Central memory CD8-positive, alpha-beta T cell (primary cell): ENCODE measurements at places on chromosomes 12 and 14.

DNA sequence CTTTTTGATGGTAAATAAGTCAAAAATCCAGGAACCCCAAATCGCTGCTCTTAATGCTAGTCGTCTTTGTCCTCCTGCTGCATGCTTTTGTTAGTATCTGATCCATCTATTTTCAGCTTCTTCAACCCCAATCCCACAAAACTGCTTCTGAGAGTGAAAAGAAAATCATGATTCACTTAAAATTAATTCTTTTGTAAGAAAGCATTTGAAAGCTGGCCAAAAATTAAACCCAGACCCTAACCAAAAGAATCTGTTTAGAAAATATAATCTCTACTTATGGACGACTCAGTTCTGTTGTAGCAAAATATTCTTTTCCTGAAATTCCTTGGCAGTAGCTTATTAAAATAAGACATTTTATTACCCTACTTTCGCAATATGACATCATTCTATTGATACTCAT lies 443.6 kb upstream of the SYT1 start:
- no peak for DNase-seq

- no peak for DNase-seq
These were observed 612.5 kb downstream of the FSCB start for GRCh38 chr14:43894534-43894933.

DNA sequence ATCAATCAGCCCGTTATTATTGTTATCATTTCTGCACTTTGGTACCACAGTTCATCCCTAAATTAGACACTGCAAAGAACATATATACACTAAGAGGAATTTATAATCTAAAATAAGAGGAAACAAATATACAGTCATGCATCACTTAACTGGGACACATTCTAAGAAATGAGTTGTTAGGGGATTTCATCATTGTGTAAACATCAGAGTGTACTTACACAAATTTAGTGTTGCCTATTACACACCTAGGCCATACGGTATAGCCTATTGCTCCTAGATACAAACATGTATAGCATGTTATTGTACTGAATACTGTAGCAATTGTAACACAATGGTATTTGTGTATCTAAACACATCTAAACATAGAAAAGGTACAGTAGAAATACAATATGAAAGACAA lies 190.5 kb downstream of the BMP4 start:
- no peak for DNase-seq

DNA sequence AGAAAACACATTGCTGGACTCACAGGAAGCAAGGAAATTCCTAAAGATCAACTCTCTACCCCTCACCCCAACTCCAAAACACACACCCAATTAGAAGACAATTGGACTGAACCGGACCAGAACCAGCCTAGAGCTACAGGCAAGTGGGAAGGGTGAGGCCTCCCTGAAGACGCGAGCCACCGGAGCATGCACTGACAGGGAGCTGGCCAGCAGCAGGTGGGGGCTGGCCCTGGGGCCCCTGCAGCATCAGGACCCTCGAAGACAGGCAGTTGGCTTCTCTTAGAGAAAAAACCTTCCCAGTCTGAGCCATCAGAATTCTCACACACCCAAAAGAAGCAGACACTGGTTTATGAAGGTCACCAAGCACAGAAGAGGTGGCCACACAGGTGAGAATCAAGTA lies 209.5 kb upstream of the DIO3 start:
- DNase-seq = no peak

- DNase-seq = no peak
These were observed 8.1 kb upstream of the PPP1R1A start for GRCh38 chr12:54596526-54596946.

GRCh38 chr12:130762319-130762675 lies 46.2 kb upstream of the RIMBP2 start:
- DNase-seq = no peak

- no peak for DNase-seq
These were observed 110.4 kb downstream of the SLC8A3 start for GRCh38 chr14:70078329-70078728.

GRCh38 chr14:104221071-104221625 lies 82.8 kb downstream of the KIF26A start:
- no peak for DNase-seq

DNA sequence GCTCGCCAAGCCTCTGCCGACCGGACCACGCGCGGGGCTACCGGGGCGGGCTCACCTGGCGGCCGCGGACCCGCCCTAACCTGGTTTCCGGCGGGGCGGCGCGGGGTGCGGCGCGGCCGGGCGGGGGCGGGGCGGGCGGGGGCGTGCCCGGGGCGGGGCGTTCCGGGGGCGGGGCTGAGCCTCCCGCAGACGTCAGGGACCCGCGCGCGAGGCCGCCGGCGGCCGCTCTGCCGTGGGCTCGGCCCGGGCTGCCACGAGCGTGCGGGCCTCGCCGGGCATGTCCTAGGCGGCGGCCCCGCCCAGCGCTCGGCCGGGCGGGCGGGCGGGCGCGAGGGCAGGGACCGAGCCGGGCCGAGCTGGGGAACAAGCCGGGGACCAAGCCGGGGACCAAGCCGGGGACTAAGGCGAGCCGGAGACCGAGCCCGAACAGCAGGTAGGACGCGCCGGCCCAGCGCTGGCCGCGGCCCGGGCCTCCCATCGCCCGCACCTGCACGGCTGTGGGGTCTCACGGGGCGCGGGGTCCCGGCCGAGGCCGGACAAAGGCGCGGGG lies at the start of gene CEP170B:
TSS of gene CEP170B (plus strand) at position 188 of the 550 bp plus-strand sequence. CDS start 3,183 bp downstream, outside the sequence.
- no peak for DNase-seq

DNA sequence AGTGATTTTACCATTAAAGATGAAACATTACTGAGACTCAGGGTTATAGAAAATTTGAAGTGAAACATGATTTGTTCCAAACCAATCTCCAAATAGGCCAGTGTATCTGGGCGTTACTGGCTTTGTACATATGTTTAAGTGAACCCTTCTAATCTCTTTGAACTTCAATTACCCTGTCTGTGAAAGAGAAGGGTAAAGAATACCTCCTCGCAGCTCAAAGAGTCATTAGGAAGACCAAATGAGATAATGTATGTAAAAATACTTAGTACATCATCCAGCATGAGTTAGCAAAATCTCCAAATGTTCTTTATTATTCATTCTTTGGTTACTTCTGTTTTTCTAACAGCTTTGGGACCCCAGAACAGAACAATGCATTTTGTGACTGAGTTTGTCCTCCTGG lies at the start of gene OR11H6:
TSS of gene OR11H6 (plus strand) at position 301 of the 400 bp plus-strand sequence. CDS start at position 301, 0 bp downstream.
- DNase-seq = no peak

- no peak for DNase-seq
These were observed 278.9 kb upstream of the SOX5 start for GRCh38 chr12:24228371-24228770.

GRCh38 chr14:103241531-103241930 lies 92.5 kb upstream of the EIF5 start:
- DNase-seq = no peak

- no peak for DNase-seq
These were observed 43.5 kb downstream of the BCAT1 start for GRCh38 chr12:24905431-24905830.

DNA sequence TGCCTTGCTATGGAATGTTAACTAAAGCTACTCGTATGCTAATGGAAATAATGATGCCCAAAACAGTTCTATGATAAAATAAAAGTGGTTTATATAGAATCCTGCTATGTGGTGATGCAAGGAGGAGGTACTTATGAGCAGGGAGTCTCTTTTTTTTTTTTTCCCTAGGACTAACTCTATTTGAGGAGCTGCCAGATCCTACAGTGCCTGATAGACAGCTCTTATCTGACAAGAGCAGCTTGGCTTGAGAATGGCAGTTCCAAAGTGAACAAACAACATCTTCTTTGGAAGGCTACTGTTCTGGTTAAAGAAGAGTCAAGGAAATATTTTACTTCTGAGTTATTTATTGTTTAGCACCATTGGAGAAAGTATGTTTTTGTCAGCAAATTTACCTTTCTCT lies 10.2 kb upstream of the ACSM4 start:
- no peak for DNase-seq

DNA sequence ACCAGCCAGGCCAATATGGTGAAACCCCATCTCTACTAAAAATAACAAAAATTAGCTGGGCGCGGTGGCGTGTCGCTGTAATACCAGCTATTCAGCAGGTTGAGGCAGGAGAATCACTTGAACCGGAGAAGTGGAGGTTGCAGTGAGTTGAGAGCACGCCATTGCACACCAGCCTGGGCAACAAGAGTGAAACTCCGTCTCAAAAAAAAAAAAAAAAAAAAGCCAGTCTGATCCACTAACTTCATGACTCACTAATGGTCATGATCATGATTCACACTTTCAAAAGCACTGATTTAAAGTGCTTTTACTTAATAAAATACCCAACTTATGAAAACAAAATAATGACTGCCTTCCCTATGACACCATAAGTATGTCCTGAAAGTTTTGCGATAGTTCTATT lies 38.4 kb upstream of the CPM start:
- DNase-seq = no peak

GRCh38 chr12:11653215-11653753 lies 3.8 kb downstream of the ETV6 start:
- no peak for DNase-seq

GRCh38 chr14:60300019-60300418 lies 51.0 kb downstream of the PPM1A start:
- no peak for DNase-seq

DNA sequence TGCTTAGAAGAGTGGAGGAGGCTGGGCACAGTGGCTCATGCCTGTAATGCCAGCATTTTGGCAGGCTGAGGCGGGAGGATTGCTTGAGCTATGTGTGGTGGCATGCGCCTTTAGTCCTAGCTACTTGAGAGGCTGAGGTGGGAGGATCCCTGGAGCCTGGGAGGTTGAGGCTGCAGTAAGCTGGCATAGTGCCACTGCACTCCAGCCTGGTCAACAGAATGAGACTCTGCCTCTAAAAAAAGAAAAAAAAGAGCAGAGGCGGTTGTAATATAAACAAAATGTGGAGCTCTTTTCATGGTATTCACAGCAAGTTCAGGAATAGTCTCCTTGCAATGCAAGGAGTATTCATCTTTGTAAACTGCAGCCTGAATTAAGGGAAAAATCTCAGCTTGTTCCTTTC lies 27.2 kb downstream of the ARID2 start:
- no peak for DNase-seq

- no peak for DNase-seq
These were observed 158.9 kb downstream of the SLC15A5 start for GRCh38 chr12:16118586-16118985.

- DNase-seq = no peak
These were observed 70.5 kb downstream of the FGD6 start for GRCh38 chr12:95146769-95147168.

GRCh38 chr14:76484355-76484754 lies 108.4 kb downstream of the ESRRB start:
- no peak for DNase-seq

DNA sequence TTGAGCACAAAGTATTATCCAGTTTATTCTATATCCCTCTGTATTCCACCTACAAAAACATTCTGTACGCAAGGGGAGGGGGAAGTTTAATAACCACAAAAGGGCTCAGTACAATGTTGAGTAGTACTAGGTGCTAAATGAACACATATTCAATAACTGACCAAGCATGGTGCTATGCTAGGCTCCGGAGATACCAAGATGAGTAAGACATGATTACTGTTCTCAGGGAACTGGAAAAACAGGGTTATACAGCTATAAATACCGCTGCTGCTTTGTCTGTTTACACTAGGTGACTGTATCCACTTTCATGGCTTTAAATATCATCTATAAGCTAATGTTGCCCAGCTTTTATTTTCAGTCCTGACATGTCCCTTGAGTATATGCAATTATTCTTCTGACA lies 135.8 kb downstream of the INSM2 start:
- no peak for DNase-seq

DNA sequence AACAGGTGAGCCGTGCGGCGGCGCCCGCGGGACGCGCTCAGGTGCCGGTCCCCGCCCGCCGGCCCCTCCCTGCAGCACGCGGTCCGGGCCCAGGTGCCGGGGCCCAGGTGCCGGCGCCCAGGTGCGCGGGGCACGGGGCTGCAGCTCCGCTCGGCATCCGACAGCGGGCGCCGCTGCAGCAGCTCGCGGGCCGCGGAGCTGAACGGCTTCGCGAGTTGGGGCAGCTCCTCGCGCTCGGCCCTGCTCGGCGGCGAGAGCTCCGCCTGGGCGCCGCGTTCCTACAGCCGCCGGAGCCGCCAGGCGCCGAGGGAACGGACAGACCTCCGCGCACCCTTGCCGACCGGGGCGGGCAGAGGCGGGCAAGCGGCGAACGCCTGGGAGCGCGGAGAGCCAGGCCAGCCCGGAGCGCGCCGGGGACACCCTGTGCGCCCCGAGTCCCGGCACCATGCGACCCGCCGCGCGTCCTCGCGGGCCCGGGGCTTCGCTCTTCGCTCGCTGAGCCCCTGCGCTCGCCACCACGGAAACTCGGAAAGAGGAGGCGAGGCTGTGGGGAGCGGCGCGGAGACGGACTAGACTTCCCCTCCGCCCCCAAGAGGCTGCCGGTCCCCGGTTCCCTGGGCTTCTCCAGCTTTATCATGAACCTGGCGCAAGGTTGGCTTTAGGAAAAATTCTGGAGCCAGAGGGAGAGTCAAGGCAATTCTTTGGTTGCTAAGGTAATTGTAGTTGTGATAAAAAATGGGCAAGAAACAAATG lies at the start of gene RGS6:
TSS of gene RGS6 (plus strand) at position 201 of the 753 bp plus-strand sequence.
- no peak for DNase-seq

DNA sequence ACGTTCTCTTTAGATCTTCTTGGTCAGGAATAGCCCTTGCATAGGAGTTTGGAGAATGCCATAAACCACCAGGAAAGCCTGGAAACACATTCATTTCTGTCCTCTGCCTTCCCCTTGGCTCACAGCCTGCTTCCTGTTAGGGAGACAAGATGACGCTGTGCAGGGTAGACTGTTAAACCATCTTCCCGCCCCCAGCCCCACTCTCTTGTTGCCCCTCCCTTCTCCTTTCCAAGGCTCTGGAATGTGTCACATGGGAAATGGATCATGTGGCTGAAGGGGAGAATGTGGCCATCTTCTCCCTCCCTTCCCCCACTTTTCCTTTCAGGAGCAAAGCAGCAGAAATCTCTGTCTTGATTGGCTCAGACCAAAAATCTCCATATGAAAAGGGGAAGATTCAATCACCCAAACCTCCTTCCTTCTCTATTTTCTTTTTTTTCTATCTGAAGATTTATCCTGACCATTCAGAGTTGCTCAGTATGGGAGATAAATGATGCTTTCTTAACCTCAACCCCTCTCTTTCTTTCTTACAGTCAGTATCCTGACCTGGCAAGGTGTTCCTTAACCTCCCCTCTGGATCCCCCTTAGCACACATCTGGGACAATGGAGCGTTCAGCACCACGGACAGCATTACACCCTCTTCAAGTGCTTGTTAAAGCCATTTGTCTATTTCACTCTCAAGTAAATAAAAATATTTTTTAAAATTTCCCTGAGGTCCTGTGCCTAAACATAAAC lies 11.4 kb downstream of the GPR19 start:
- no peak for DNase-seq

GRCh38 chr12:20268121-20268732 lies 100.1 kb upstream of the PDE3A start:
- DNase-seq = no peak

DNA sequence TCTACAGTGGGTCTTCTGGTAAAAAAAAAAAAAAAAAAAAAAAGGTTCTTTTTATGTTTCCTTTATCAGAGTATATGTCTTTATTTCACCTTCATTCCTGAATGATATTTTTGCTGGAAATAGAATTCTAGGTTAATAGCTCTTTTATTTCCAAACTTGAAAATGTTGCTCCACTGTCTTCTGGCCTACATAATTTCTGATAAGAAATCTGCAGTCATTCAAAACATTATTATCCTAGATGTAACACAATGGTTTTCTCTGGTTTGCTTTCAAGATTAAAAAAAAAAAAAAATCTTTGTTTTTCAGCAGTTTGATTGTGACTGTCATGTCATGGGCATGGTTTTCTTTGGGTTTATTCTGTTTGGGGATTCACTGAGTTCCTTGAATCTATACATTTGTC lies 19.5 kb downstream of the DCP1B start:
- DNase-seq = no peak

- no peak for DNase-seq
These were observed 3.6 kb downstream of the CMKLR1 start for GRCh38 chr12:108335349-108336119.

GRCh38 chr12:19507823-19508222 lies 68.5 kb downstream of the AEBP2 start:
- DNase-seq = no peak
